H7 (cell line): ENCODE measurements at places on chromosomes 12 and 14. TPM values are rescaled to one million over a fixed set of nuclear protein-coding genes. Genes with fewer than 3 reads are reported as not detected.

TMEM19 gene
- total RNA-seq, result 12.7 and 23.2 TPM in 2 replicates

PTCSC3 gene
- total RNA-seq, result not detected in 2 replicates

TTC9 gene
- 12.1 and 14.9 TPM in 2 replicates for total RNA-seq

- no peak for DNase-seq
These were observed 65.2 kb downstream of the ACSS3 start for GRCh38 chr12:81143057-81143456.
